ENCODE measurements at places on chromosomes 2 and 18.

- no peak overlapping the region for H3K4me3 ChIP-seq
- H3K27me3 ChIP-seq: peaks cover 8% of the 10 kb centered on the region
- DNase-seq: no peak
Observed at GRCh38 chr2:1571477-1572417, 158.5 kb downstream of the TPO start.

- no peaks in the 10 kb centered on the region for H3K36me3 ChIP-seq
- H3K27me3 ChIP-seq: no peaks in the 10 kb centered on the region
- H3K4me1 ChIP-seq: no peaks in the 10 kb centered on the region
Observed at GRCh38 chr18:5464251-5464650, 79.5 kb downstream of the EPB41L3 start.

GRCh38 chr2:94997981-94998930, 27.3 kb upstream of the MAL start:
- no peaks in the 10 kb centered on the region for H3K36me3 ChIP-seq
- peaks cover 17% of the 10 kb centered on the region for H3K4me1 ChIP-seq
- no peak for DNase-seq
- no peak overlapping the region for H3K4me3 ChIP-seq
- peaks cover 10% of the 10 kb centered on the region for H3K27me3 ChIP-seq

GRCh38 chr18:3906116-3906750, 456.3 kb downstream of the TGIF1 start:
- DNase-seq: no peak
- no peak overlapping the region for H3K27ac ChIP-seq
- H3K4me3 ChIP-seq: no peak overlapping the region
- H3K4me1 ChIP-seq: peaks cover 7% of the 10 kb centered on the region

- H3K36me3 ChIP-seq: no peaks in the 10 kb centered on the region
- H3K4me3 ChIP-seq: no peak overlapping the region
- H3K27ac ChIP-seq: no peak overlapping the region
Observed at GRCh38 chr2:7394195-7394594, 477.0 kb downstream of the RNF144A start.

GRCh38 chr2:219631904-219632759, 4.7 kb downstream of the SLC4A3 start:
- H3K27me3 ChIP-seq: no peaks in the 10 kb centered on the region
- no peaks in the 10 kb centered on the region for H3K36me3 ChIP-seq
- H3K4me3 ChIP-seq: no peak overlapping the region
- H3K27ac ChIP-seq: no peak overlapping the region

- no peak for DNase-seq
- no peaks in the 10 kb centered on the region for H3K36me3 ChIP-seq
- H3K4me1 ChIP-seq: peaks cover 38% of the 10 kb centered on the region
- H3K27ac ChIP-seq: no peak overlapping the region
- no peak overlapping the region for H3K4me3 ChIP-seq
Observed at GRCh38 chr2:153474407-153474806, 4.2 kb downstream of the RPRM start.

DNA sequence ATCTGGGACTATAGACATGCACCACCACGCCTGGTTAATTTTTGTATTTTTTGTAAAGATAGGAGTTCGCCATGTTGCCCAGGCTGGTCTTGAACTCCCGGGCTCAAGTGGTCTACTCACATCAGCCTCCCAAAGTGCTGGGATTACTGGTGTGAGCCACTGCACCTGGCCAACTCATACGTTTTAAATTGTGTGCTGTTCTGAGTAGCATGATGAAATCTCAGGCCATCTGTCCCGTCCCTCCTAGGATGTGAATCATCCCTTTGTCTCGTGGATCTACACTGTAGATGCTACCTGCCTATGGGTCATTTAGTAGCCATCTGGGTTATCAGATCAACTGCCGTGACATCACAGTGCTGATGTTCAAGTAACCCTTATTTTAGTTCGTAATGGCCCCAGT, 38.5 kb upstream of the RMP24 start:
- H3K27me3 ChIP-seq: no peaks in the 10 kb centered on the region
- H3K4me1 ChIP-seq: peaks cover 11% of the 10 kb centered on the region
- H3K36me3 ChIP-seq: no peaks in the 10 kb centered on the region
- DNase-seq: no peak

DNA sequence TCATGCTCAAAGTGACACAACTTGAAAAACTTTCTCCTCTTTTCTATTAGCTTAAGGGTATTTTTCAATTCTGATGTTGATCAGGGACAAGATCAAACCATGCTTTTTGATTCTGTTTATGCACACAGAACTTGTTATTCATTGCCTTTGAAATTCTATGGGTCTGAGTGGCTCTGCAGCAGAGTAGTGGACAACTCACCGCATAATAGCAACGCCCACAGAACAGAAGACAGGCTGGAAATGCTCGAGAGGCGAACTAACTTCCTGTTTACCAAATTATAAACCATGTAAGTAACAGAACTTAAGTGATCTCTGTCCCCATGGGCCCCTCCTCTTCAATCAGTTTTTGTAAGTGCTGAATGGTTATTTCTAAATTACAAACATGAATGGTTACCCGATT, 131.2 kb downstream of the CBLN2 start:
- peaks cover 7% of the 10 kb centered on the region for H3K4me1 ChIP-seq
- DNase-seq: no peak
- no peak overlapping the region for H3K27ac ChIP-seq
- no peaks in the 10 kb centered on the region for H3K36me3 ChIP-seq
- no peak overlapping the region for H3K4me3 ChIP-seq
- H3K27me3 ChIP-seq: no peaks in the 10 kb centered on the region

GRCh38 chr2:39476524-39476923, 39.4 kb upstream of the MAP4K3 start:
- no peak overlapping the region for H3K4me3 ChIP-seq
- no peaks in the 10 kb centered on the region for H3K27me3 ChIP-seq
- H3K4me1 ChIP-seq: peaks cover under 1% of the 10 kb centered on the region
- peaks cover 12% of the 10 kb centered on the region for H3K36me3 ChIP-seq

DNA sequence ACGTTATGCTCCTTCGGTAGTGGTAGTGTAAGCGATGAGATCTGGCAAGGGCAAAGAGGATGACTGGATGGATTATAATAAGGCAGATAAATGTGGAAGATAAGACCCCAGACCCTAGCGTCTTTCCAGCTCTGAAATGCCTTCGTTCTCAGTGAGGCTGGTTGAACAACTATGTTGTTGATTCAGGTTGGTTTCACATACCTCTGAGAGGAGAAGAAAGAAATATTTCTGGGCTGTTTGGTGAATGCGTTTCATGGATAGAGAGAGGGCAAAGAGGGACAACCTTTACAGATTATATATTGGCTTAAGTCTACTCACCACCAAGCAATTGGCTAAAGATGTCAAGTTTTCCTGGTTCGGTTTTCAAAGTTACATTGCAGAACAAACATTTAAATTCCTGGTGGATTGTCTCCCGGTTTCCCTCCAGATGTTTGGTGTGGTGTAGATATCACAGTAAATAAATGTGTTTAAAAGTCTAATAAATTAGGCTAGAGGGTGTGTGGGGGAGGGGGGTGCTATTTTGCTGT, 190.1 kb upstream of the GLI2 start:
- DNase-seq: no peak
- H3K36me3 ChIP-seq: no peaks in the 10 kb centered on the region
- peaks cover 18% of the 10 kb centered on the region for H3K4me1 ChIP-seq
- H3K27me3 ChIP-seq: peaks cover 14% of the 10 kb centered on the region
- H3K4me3 ChIP-seq: no peak overlapping the region
- no peak overlapping the region for H3K27ac ChIP-seq

GRCh38 chr2:71736091-71736861, 282.9 kb downstream of the DYSF start:
- no peaks in the 10 kb centered on the region for H3K4me1 ChIP-seq
- no peaks in the 10 kb centered on the region for H3K36me3 ChIP-seq
- DNase-seq: no peak
- peaks cover 8% of the 10 kb centered on the region for H3K27me3 ChIP-seq
- no peak overlapping the region for H3K27ac ChIP-seq

Data from neural crest cell (in vitro differentiated cells).